Right atrium auricular region (tissue), 2 donors: ENCODE measurements at places on chromosomes 16 and 17. TPM values are rescaled to one million over a fixed set of nuclear protein-coding genes. Genes with fewer than 3 reads are reported as not detected.

Gene TBC1D3
- total RNA-seq = not detected

Gene MYH3
- 0.43 TPM for total RNA-seq

Gene GNGT2
- 1.4 TPM for total RNA-seq

Gene RANGRF
- total RNA-seq = 29.9 TPM

Gene ADORA2B
- 1.0 TPM for total RNA-seq

Gene CD300LG
- total RNA-seq = 11.8 TPM

GRCh38 chr16:74608381-74608780, 1.5 kb upstream of the GLG1 start:
- no peaks in the 10 kb centered on the region for H3K4me1 ChIP-seq
- no peak for DNase-seq
- H3K27me3 ChIP-seq = no peaks in the 10 kb centered on the region
- no peaks in the 10 kb centered on the region for H3K36me3 ChIP-seq
- H3K27ac ChIP-seq = no peak overlapping the region

DNA sequence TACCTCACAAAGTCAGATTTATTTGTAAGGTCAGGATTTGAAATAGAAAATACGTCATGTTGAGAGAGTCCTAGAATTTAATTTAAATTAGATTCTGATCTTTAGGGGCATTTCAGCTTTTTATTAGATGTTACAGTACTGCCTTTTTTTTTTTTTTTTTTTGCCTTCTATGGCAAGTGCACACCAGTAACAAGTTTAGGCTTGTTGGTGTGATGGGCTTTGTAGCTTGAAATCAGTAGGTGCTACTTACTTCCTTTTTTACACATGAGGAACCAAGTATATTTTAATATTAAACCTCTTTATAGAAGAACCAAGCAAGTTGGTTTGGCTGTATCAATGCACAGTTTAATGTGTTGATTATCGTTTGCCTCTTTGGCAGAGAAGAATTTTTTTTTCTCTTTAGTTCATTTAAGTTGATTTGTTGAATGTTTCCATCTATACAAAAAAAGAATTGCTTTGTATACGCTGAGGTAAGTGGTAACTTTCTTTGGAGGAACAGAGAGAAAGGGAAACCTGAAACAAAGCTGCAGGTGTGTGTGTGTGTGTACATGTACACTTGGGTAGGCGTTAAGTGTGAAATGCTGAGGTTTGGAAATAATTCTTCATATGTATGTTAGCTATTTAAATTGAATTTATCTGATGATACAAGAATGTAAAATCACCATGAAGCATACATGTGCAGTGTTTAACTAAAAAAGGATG, 15.7 kb downstream of the RBL2 start:
- no peak overlapping the region for H3K27ac ChIP-seq
- no peak overlapping the region for H3K4me3 ChIP-seq
- peaks cover 45% of the 10 kb centered on the region for H3K36me3 ChIP-seq
- DNase-seq = no peak
- H3K4me1 ChIP-seq = no peaks in the 10 kb centered on the region

- no peak overlapping the region for H3K4me3 ChIP-seq
- H3K27ac ChIP-seq = no peak overlapping the region
- no peaks in the 10 kb centered on the region for H3K4me1 ChIP-seq
These were observed 122.4 kb upstream of the NUDT7 start for GRCh38 chr16:77599793-77600415.

- no peak overlapping the region for H3K27ac ChIP-seq
- no peak for DNase-seq
- H3K4me3 ChIP-seq = no peak overlapping the region
- H3K27me3 ChIP-seq = peaks cover 11% of the 10 kb centered on the region
- no peaks in the 10 kb centered on the region for H3K36me3 ChIP-seq
These were observed 21.6 kb downstream of the IGF2BP1 start for GRCh38 chr17:49018748-49019147.

DNA sequence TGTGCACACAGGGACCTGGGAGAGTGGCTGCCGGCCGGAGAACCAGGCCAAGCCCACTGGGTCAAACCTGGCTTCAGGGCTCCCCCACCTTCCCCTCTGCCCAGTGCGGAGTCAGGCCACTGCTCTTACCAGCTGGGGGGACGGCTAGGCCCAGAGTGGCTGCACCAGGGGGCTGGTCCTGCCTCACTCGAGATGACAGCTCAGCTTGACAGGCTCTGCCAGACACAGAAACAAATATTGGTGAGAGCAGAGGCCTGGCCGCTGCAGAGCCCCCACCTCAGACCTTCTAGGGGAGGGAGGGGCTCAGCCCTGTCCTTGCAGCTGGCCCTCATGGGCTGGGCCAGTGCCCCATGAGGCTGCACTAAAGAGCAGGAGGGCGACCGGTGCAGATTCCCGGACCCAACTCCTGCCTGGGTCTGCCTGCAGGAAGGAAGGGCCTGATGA, 4.5 kb downstream of the NUDT16L1 start:
- peaks cover 63% of the 10 kb centered on the region for H3K36me3 ChIP-seq
- DNase-seq = no peak
- peaks cover 33% of the 10 kb centered on the region for H3K4me1 ChIP-seq

GRCh38 chr16:73036074-73036826, 11.7 kb downstream of the ZFHX3 start:
- H3K27me3 ChIP-seq = no peaks in the 10 kb centered on the region
- H3K36me3 ChIP-seq = no peaks in the 10 kb centered on the region
- H3K4me1 ChIP-seq = no peaks in the 10 kb centered on the region
- DNase-seq = no peak
- no peak overlapping the region for H3K27ac ChIP-seq

- no peak for DNase-seq
- H3K27ac ChIP-seq = peak overlapping the region; percentile 80
- H3K36me3 ChIP-seq = peaks cover 36% of the 10 kb centered on the region
- H3K4me3 ChIP-seq = peak overlapping the region; percentile 83
These were observed 628 bp downstream of the GABARAPL2 start for GRCh38 chr16:75566758-75567255.

- no peaks in the 10 kb centered on the region for H3K27me3 ChIP-seq
- no peak for DNase-seq
- no peaks in the 10 kb centered on the region for H3K36me3 ChIP-seq
- no peak overlapping the region for H3K27ac ChIP-seq
- H3K4me1 ChIP-seq = no peaks in the 10 kb centered on the region
These were observed 13.9 kb downstream of the ATP2A1 start for GRCh38 chr16:28891964-28892890.

DNA sequence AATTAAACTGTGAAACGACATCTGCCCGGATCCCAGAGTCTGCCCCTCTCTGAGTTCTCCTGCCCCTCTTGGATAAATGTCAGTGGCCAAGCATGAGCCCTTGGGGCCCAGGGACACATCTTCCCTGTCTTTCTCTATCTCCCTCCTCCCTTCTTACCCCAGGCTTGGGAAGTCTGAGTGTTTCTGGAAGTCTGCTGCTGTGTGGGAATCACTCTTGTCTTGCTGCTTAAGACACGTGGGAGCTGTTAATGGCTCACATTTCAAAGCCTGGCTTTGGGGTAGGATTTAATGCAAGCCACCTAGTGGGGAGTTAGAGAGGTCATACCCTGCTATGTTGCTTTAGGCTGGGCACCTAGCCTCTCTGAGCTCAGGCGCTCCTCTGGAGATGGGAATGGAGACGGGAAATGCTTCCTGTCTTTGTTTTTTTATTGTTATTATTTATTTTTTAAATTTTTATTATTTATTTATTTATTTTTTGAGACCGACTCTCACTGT, 218.5 kb upstream of the CIBAR2 start:
- no peaks in the 10 kb centered on the region for H3K27me3 ChIP-seq
- no peak overlapping the region for H3K4me3 ChIP-seq
- no peaks in the 10 kb centered on the region for H3K4me1 ChIP-seq
- H3K36me3 ChIP-seq = no peaks in the 10 kb centered on the region

DNA sequence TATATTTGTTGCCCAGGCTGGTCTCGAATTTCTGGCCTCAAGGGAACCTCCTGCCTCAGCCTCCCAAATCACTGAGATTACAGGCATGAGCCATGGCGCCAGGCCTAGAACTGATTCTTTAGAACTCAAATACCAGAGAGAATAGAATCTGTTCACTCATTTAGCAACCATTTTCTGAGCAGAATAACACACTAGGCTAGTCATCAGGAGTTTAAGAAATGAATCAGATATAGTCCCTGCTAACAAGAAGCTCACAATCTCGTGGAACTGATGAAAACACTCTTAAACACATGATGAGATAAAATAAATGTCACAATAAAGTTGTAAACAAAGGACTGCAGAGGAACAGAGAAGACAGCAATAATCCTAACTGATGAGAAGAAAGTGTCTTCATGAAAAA, 55.8 kb upstream of the ADCY9 start:
- no peaks in the 10 kb centered on the region for H3K27me3 ChIP-seq
- no peak overlapping the region for H3K4me3 ChIP-seq
- no peaks in the 10 kb centered on the region for H3K4me1 ChIP-seq
- H3K27ac ChIP-seq = no peak overlapping the region
- DNase-seq = no peak

DNA sequence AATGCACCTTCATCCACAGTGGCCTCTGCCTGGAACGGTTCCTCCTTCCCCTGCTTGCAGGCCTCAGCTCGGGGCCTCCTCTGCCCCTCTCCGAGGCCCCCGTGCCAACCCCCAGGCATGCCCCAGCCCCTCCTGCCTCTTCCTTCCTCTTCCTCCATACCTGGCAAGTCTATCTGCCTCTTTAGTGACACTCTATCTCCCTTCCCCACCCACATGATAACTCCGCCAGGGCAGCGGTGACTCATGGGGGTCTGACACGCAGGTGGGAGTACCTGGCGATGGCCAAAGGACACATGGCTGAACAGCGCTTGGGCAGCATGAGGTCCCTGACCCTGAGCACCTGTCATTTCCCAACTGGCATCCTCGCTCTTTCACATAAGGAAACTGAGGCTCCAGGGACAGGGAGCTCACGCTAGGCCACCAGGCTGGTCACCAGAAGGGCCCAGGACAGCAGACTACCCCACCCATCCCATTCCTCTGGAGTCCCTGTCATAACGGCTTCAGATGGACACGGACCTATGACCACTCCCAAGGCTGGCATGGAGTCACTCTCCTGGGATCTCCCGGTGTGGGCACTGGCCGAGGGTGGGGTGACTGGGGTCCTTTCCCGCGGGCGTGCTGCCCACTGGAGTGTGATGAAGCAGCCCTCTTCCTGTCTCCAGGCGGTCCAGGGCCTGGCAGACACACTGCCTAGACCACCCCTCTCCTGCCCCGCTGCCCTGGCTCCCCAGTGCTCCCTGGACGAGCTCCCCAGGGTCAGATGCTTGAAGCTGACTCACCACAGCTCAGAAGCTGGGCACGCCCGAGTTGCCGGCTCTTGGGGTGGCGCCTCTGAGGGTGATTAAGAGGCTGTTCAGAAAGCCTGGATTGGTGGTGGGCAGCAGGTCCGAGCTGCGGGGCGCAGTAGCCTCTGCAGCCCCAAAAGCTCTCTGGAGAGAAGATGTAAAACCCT, 100.6 kb downstream of the ENGASE start:
- H3K4me1 ChIP-seq = no peaks in the 10 kb centered on the region
- H3K27me3 ChIP-seq = no peaks in the 10 kb centered on the region
- no peak overlapping the region for H3K27ac ChIP-seq
- DNase-seq = no peak
- H3K36me3 ChIP-seq = no peaks in the 10 kb centered on the region
- no peak overlapping the region for H3K4me3 ChIP-seq

- no peaks in the 10 kb centered on the region for H3K4me1 ChIP-seq
- H3K36me3 ChIP-seq = no peaks in the 10 kb centered on the region
- H3K4me3 ChIP-seq = peak within 1 kb of the TSS; percentile 40
- no peak within 1 kb of the TSS for H3K27ac ChIP-seq
- DNase-seq = no peak
These were observed at the start of gene NEUROD2 for GRCh38 chr17:39607851-39608130. Gene NEUROD2 (minus strand): TSS chr17:39607920. CDS start chr17:39606599, 1,321 bp downstream.

DNA sequence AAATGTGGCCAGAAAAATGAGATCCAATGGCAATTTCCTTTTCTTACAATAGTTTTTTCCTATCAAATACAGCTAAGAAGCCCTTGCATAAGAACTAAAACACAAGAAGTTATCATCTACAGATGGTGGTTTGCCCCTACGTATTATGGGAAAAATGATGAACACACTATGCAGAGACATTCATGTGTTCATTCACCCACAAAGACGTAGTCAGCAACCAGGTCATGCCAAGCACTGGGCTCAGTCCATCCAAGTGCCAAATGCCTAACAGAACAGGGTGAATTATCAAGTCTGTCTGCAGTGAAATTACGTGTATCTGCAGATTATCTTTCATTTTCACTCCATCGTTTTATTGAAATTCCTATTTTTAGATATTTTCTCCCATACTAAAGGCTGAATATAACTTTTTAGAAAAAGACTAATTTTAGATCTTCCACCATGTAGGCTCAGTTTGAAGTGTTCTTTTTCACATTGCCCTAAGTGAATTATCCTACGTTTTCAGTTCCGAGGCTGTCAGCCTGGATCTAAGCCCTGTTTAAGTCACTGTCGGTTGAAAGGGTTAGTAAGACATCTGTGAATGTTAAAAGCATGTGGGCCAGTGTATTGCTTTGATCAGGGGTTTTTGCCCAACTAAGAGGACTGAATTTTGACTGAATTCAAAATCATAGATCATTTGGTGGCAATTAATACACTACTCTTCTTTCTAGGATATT, 78.1 kb upstream of the DHX40 start:
- DNase-seq = peak; percentile 42
- H3K27me3 ChIP-seq = no peaks in the 10 kb centered on the region
- H3K27ac ChIP-seq = no peak overlapping the region
- H3K36me3 ChIP-seq = no peaks in the 10 kb centered on the region

GRCh38 chr16:53098526-53099317, 43.9 kb downstream of the CHD9 start:
- peak; percentile 91 for DNase-seq
- H3K36me3 ChIP-seq = no peaks in the 10 kb centered on the region
- H3K4me1 ChIP-seq = peaks cover 55% of the 10 kb centered on the region
- H3K4me3 ChIP-seq = peak overlapping the region; percentile 29
- no peaks in the 10 kb centered on the region for H3K27me3 ChIP-seq

DNA sequence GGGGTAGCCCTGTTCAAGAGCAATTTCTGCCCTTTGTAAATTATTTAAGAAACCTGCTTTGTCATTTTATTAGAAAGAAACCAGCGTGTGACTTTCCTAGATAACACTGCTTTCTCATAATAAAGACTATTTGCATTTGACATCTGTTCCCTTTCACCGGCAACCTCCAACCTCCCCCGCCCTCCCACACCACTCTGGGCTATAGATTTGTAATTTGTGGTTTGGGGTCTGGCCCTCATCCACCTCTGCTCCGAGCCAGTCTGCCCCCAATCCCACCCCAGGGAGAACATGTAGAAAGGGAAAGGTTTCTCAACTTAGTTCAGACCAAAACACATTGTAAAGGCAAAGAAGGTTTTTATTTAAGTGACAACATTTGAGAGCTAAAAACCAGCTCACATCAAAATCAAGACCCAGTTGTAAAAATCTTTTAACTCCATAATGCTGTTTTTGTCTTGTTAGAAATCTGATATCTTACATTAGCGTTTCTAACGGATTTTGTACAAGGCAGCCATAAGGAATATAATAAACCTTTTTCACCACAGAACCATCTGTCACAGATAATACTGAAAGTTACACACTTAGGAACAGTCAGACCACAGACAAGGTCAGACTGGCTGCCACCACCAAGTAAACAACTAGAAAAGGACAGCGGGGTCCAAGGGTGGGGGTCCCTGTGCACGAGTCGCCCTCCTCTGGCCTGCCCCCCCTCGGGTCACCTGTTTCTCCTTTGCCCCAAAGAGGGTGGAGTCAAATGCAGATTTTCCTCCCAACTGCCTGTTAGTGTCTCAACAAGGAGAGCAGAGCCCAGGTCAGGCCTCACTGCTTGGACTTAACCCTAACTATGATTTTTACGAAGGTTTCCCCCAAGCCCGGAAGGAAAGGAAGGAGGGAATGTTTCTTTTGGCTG, 6.9 kb downstream of the PIMREG start:
- H3K36me3 ChIP-seq = no peaks in the 10 kb centered on the region
- H3K27ac ChIP-seq = no peak overlapping the region
- H3K27me3 ChIP-seq = no peaks in the 10 kb centered on the region
- no peak for DNase-seq
